ENCODE measurements at places on chromosomes 6 and 20.
A peak's percentile ranks its signal among the peaks of the same experiment; 100 is the strongest.

DNA sequence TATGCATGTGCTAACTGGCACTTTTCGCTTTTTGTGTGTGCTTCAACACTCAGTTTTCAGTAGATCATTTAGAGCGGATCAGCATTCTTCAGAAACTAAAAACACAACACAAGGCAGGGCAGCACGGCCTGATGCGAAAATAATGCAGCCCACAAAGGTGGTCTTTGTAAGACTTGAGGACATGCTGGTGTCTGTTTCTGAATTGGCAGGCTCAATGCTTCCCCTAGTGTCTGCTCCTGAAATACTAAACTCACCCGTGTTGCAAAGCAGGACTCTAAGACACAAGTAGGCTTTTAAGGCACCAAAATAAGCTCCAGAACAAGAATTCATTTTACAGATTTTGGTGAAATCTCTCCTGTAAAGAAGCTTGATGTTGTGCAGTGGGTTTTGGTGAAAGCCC is 676.5 kb downstream of the TENT5A start:
- no peak for DNase-seq

DNA sequence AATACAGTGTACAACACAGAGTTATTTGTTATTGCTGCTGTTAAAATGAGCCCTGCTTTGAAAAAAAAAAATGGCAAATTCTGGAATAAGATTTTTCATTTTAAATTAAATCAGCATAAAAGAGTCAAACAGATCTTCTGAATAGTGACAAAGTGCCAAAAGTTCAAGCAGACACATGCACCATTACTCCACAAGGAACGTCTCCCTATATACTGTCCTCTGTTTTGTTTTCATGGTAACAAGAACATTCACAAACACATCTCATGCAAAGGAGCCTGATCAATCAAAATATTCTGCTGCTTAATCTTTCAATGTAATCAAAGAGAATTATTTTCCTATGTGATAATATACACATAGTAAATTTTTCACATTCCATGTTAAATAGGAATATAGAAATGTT is 2.7 kb downstream of the HIVEP2 start:
- no peak for DNase-seq

DNA sequence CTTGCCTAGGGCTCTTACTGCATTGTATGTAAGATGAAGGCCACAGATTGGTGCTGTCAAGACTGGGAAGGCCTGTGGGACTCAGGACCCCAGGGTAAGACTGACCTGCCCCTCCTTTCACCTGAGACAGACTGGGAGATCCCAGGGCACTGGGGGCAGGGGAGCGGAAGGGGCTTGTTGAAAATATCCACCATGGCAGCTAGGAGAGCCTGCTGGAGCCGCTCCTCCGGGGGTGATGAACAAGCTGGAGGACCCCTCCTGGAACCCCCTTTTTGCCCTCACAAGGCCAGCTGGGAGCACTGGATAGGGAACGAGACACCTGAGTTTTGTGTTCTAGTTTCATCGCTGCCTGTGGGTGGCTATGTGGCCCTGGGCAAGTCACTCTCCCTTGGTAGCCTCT is 9.2 kb upstream of the SDCBP2 start:
- no peak for DNase-seq

DNA sequence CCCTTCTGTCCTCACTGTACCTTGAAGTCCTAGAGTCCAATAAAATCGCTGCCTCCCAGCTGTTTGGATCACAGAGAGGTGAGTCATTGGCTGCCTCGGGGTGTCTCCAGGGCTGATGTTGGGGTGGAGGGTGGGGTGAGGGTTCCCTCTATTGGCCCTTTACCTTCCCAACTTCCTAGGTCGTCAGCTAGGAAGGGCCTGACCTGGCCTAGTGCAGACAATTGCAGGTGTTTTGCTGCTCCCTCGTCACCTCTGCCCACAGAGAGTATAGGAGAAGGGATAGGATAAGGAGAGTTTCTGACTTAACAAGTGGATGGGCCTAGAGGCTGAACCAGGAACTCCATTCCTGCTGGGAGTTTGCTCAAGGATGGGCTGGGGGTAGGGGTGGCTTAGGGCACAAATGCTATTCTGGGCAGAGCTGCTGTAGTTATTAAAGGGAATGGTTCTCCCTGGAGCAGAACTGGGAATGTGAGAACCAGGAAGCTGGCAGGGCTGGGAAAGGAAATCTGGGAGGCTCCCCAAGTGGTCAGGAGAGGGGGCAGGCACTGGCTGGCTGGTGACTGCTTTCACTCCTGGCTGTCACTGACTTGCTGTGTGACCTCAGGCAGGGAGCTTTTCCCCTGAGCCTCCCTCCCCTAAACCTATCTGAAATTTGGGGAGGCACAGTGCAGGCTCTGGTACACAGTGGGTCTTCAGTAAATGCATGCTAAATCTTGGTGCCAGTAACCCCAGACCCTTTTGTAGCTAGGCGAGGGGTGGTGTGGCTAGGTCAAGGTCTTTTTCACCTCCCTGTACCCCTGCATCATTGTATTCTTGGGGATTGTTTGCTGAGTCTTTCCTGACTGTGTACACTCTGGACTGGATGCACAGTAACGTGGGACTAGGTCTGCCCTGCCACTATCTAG is 1.5 kb downstream of the TP53INP2 start:
- DNase-seq: peak; percentile 35

GRCh38 chr20:43975096-43975768 is 60.6 kb downstream of the TOX2 start:
- DNase-seq: no peak

DNA sequence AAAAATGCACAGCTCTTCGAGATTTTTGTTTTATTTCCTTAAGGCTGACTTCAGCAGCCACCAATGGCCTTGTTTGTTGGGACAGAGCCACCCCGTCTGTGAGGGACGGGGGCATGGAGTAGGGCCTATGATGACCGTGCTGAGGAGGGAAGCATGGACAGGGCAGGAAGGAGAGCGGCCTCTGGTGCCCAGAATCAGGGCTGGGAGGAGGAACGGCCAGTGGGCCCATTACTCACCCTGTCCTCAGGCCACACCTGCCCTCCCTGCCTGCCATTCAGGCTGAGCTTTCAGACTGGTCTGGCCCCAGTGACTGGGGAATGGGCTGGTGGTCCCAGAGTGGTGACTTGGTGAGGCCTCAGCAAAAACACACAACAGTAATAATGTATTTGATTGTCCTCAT is 104.4 kb downstream of the SMOC2 start:
- DNase-seq: no peak

GRCh38 chr6:152636609-152637295 is 410 bp downstream of the SYNE1 start:
- DNase-seq: peak; percentile 17

DNA sequence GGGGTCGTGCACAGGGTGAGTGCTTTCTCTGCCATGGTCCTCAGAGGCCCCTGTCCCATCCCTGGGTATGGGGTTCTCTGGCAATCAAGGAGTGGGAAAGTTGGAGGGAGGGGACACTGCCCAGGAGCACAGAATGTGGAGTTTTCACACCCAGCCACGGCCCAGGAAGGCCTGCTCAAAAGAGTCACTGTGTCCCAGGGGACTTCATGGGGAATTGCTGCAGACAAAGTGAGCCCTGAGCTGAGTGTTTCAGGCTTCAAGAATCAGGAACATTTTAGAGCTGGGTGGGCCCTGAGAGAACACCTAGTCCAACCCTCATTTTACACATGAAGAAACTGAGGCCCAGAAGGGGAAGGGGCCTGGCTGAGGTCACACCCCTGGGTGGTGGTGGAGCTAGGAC is 5.7 kb downstream of the MAPK13 start:
- DNase-seq: no peak

DNA sequence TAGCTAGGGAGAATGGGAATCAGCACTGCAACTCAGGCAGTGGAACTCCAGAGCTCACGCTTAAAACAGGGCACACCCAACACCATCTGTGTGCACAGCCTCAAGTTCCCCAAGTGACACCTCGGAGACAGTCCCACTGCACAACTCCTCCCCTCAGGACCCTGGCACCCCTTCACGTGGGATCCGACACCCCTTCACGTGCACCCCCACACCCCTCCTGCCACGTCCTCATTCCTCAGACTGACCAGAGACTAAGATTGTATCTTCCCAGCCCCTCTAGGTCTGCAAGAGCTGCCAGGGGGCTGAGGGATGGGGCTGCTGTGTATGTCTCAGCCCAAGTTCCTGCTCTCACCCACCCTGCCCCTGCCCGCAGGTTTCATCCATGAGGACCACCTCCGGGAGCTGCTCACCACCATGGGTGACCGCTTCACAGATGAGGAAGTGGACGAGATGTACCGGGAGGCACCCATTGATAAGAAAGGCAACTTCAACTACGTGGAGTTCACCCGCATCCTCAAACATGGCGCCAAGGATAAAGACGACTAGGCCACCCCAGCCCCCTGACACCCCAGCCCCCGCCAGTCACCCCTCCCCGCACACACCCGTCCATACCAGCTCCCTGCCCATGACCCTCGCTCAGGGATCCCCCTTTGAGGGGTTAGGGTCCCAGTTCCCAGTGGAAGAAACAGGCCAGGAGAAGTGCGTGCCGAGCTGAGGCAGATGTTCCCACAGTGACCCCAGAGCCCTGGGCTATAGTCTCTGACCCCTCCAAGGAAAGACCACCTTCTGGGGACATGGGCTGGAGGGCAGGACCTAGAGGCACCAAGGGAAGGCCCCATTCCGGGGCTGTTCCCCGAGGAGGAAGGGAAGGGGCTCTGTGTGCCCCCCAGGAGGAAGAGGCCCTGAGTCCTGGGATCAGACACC is 7.6 kb downstream of the MYL9 start:
- no peak for DNase-seq

DNA sequence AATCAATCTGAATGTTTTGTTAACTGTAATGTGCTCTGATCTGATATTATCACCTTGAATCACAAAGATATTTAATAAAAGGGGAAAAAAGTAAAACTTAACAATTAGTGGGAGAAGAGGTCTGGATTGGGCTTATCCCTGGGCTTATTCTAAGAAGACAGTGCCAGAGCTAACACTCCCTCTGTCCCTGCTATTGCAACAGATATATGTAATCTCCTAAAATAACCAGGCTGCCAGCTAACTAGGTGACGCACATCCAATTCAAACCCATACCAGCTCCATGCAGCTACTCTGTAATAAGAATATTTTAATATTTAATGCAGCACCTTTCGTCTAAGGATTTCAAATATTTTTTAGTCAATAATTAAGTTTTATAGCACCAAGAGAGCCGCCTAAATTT is 330.1 kb upstream of the MARCKS start:
- DNase-seq: no peak

- no peak for DNase-seq
Observed at GRCh38 chr20:34715384-34715783, 11.2 kb downstream of the TP53INP2 start.

DNA sequence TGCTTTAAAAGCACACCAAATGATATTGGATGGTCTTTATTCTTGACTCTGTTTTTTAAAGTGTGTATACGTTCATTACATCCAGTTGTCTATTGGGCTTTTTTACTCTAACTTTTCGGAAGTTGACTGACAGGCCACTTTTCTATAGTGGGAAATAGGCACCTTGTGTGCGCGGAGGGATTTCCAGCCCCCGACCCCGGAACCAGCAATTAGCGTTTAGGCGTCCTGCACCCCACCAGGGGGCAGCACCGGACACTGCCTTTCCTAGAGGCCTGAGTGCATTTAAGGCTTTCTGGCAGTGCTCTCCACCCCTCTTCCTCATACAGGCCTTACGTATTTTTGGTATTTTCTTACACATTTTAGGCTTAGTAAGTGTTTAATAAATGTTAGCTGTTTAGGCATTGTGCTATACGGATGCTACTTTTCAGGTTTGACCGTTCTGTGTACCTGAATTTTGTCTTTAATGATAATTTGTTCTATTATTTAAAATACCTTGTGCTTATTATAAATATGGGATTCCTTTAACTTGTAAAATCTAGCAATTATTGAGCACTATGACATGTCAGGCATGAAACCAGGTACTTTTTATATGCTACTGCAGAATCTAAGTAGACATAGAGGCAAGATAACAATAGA is 231.8 kb downstream of the BCKDHB start:
- peak; percentile 59 for DNase-seq

DNA sequence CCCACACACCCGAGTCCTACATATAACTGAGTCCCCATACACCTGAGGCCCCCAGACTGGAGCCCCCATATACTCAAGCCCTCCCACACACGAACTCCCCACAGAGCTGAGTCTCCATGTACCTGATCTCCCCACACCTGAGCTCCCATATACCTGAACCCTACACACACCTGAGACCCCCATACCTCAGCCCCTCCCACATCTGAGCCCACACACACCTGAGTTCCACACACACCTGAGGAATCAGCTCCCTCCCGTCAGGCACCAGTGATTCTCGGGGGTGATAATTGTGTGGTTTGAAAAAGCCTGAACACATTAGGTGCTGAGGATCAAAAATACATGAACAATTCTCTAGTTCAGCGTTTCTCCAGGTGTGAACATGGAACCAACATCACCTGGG is 15.4 kb downstream of the PFDN4 start:
- no peak for DNase-seq

DNA sequence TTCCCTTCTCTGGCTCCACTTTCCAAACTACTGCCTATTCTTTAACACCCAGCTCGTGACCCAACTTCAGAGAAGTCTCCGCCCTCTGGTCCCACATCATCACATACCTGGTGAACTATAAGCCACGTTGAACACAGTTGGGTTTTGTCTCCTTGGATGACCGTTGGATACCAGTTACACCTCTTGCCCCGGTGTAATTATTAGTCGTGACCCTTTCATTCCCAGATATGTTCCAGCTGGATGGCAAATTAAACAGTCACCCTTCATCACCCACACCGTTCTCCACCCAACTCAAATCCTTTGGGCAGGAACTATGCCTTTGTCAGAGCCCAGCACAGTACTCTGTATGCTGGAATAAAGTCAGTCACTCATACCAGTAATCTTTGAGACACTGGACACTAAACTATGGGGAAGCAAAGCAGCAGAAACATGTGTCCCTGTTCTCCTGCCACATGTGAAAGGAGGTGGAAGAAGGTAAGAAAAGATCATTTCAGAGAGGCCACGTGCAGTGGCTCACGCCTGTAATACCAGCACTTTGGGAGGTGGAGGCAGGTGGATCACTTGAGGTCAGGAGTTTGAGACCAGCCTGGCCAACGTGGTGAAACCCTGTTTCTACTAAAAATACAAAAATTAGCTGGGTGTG is 22.5 kb downstream of the PLAGL2 start:
- DNase-seq: no peak

- no peak for DNase-seq
Observed at GRCh38 chr20:48832405-48832730, 4.6 kb upstream of the PREX1 start.

DNA sequence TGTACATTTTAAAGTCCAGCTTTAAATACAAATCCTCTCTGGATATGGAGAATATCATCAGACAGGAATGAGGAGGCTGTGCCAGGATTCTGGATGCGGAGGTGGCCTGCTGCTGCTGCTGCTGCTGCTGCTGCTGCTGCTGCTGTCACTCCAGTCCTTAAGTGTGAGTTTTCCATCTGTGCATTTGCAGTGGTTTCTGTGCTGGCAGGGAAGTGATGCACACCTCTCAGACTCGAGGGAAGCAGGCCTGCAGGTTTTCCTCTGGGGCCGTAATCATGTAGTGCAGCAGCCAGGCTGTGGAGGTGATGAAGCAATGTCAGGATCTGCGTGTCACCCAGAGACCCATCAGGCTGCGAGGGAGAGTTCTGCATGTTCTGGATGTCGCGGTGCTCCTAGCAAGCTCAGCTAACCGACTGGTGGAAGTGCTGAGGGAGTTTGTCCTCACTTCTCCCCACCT is 32.0 kb downstream of the CFAP61 start:
- no peak for DNase-seq
